ENCODE measurements at places on chromosomes 16 and 17.

GRCh38 chr16:24318680-24319079 lies 62.5 kb downstream of the CACNG3 start:
- DNase-seq, result no peak

GRCh38 chr17:31900877-31901276 lies 631 bp downstream of the UTP6 start:
- no peak for DNase-seq

- peak; percentile 35 for DNase-seq
Observed at GRCh38 chr17:57608369-57609124, 136.6 kb downstream of the CCDC182 start.

GRCh38 chr16:84532291-84532724 lies 27.8 kb upstream of the MEAK7 start:
- DNase-seq, result no peak

- DNase-seq, result no peak
Observed at GRCh38 chr17:62998166-62998565, 32.1 kb downstream of the TANC2 start.

GRCh38 chr17:50264263-50265113 lies 9.8 kb upstream of the TMEM92 start:
- no peak for DNase-seq

GRCh38 chr16:85608515-85608885 lies 4.6 kb upstream of the GSE1 start:
- DNase-seq, result no peak

- DNase-seq, result no peak
Observed at GRCh38 chr17:67725373-67725791, 7.6 kb downstream of the NOL11 start.
